ENCODE measurements at places on chromosomes 2 and 18.

DNA sequence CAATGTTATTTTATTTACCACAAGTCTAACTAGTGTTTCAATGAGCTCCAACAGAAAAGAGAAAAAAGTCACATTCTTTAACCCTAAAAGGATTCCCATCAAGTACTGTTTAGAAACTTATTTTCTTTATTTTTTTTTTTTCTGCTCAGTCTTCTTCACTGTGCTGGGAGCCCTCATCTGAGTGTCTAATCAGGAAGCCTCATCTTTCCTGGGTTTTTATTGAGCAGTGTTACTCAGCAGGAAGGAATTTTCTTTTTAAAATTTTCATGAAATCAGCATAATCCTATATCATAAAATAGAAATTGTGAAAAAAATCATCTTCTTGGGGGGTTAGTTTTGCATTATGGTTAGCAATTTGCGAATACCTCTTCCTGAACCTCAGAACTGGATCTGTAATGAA lies 453.8 kb downstream of the CDH2 start:
- no peak for DNase-seq

DNA sequence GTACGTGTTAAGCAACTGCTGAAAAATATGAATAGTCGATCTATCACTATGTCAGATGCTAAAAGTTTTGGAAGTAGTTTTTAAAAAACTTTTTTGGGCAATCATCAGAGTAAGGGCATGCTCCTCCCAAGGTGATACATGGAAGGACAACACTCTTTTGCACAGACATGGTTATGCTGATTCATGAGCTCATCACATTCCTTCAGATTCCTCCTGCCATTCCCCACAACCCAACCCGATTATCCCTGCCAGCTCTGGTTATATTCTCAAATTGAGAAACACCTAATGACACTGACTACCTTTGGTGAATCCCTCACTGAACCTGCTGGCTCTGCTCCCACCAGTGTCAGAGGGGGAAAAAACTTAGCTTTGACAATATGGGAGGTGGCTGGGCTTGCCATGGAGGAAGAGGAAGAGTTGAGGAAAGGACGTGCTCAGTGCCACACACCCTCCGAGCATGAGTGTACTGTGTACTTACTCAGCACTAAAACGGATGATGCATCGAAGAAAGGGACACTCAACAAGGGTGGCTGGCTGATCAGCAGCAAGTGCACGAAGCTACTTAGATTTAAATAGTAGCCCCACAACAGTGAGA lies 83.9 kb upstream of the RNU4ATAC start:
- no peak for DNase-seq

DNA sequence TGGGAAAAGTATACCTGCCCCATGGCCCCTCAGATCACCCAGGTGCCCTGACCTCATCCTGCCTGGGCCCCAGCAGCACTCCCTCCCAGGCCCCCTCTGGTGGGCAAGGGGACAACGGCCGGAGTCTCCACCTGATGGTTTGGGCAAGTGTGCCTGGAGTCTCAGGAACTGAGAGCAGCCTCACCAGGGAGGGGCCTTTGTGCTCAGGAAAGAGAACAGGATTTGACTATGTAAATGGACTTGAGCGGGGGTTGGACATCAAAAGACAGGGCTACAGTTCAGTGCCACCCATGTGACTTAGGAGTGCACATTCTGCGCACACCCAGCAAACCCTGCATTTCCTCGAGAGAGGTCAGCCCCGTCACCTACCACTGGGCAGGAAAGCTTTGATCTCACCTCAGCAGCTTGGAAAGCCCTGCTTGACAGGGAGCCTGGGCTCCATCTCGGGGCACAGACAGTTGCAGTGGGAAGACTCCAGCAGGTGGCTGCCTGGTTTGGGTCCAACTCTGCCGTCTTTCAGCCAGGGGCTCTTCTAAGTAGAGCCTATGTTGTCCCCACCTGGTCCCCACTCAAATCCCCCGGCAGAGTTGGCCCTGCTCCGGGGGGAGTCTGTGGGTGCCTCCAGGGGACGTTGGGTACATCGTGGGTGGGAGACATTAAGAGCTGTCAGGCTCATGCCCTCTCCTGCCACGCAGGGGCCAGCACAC lies 3.3 kb downstream of the INPP5D start:
- DNase-seq, result peak; percentile 31

DNA sequence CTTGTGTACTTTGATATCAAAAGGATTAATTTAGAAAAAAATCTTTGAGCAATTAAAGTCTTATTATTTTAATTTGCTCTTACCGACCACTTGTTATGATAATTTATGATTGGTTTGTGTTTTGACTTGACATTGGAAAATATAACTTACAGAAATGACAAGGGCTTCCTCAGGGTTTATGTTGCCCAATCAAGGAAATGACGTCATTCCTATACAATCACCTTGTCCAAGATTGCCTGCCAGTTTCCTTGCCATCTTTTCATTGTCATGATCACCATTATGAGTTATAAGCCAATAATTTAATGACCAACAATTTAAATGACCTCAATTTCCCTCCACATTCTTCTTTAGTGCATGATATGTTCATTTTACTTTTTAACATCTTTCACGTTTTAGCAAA lies 351.8 kb upstream of the TMEFF2 start:
- no peak for DNase-seq

GRCh38 chr2:11695576-11695975 lies 25.6 kb upstream of the NTSR2 start:
- DNase-seq, result no peak

DNA sequence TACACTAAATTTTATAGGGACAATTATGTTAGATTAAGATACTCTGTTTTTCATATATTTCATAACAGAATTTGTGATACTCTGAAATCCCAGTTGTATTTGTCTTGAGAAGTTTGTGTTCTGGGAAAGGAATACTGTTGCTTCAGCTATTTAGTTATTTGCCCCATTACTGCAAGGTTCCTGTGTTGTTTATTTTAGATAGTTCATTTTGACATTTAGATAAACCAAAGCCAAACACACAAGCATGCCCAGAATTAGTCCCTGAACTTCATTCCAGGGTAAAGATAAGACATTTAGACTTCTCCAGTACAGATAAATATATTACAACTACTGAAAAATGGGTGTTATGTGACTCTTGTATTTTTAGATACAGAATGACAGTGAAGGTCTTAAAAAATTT lies 74.7 kb downstream of the BMPR2 start:
- DNase-seq, result no peak

- no peak for DNase-seq
Observed at GRCh38 chr2:148885209-148885608, 10.2 kb downstream of the KIF5C start.

DNA sequence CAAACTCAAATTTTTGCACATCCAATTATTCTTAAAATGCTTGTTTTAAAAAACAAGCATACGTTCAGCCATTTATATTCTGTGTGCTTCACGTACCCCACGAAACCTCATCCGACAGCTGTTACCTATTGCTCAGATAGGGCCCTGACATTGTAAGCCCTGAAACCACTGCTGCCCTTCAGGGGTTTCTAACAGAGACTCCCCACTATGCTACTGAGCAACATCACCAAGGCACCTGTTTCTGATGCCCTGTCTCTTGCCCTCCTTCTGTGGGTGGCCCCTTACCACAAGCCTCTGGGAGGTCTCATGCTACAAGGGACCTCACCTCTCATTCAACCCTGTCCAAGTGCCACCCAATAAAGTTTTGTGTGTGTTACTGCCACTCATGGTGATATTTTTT lies 18.5 kb upstream of the CNGA3 start:
- DNase-seq, result no peak

GRCh38 chr2:215644233-215644897 lies 208.5 kb upstream of the FN1 start:
- no peak for DNase-seq

DNA sequence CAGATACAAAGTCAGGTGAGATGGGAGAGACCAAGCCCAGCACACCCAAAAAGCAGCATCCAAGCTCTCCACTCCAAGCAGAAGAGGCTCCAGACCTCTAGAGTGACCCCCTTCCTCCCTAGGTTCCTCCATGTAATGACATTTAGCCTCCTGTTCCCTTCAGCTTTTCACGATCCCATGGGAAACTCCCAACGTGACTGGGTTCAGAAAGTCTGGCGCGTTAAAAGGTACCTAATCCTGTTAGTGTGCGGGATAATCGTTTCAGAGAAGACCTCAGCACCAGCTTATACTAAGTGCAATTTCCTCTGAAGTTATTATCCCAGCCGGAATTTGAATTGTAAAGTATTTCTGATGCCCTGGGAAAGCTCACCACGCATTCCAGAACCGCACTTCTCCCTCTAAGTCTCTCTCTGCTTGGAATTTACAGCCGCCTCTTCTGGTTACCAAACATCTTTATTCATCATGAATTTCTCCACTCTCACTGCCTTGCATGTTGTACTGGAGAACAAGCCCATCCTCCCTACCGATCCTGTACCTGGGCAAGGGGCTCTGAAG lies 46.9 kb downstream of the CCBE1 start:
- peak; percentile 29 for DNase-seq

- no peak for DNase-seq
Observed at GRCh38 chr2:55917117-55917516, 6.5 kb downstream of the EFEMP1 start.

GRCh38 chr2:189579585-189580186 lies 900 bp downstream of the SLC40A1 start:
- DNase-seq, result no peak

GRCh38 chr2:189866296-189866695 lies 82.0 kb downstream of the PMS1 start:
- DNase-seq, result no peak

DNA sequence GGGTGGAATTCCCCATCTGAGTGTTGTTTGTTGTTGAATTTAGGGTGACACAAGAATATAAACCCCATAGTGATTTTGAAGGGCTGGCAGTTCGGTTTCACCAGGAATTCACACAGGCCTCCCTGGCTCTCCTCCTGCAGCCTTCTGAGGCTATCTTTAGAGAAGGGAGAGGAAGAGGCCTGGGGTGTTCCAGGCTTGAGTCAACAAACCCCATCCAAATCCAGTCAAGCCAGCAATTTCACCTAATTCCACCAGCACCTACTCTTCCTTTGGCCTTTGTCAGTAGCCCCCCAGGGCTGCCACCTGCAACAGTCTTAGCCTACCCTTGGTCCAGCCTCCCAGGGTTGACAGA lies 32.0 kb downstream of the MARCHF4 start:
- no peak for DNase-seq

- no peak for DNase-seq
Observed at GRCh38 chr2:84846041-84846663, 34.7 kb downstream of the TRABD2A start.

GRCh38 chr18:7616661-7617060 lies 49.5 kb downstream of the PTPRM start:
- no peak for DNase-seq

GRCh38 chr18:64438178-64438577 lies 289.3 kb upstream of the LINC00305 start:
- no peak for DNase-seq

DNA sequence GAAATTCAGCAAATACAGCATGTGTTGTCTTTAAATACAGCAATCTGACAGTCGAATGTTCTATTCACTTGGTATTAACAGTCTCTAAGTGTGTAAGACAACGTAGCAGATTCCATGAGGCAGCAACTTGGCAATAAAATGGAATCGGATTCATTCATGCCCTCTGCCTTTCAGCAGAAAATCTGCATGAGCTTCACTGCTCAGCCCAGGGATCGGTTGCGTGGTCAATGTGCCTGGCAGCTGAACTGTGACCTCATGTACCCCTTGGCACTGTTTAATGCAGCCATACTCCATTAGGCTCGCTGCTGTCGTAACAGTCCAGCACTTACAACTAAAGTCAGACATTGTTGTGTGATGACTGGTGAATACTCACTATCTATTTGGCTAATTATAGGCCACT lies 17.7 kb upstream of the RGPD4 start:
- DNase-seq, result no peak

- DNase-seq, result no peak
Observed at GRCh38 chr18:445055-445454, 55.4 kb downstream of the COLEC12 start.

DNA sequence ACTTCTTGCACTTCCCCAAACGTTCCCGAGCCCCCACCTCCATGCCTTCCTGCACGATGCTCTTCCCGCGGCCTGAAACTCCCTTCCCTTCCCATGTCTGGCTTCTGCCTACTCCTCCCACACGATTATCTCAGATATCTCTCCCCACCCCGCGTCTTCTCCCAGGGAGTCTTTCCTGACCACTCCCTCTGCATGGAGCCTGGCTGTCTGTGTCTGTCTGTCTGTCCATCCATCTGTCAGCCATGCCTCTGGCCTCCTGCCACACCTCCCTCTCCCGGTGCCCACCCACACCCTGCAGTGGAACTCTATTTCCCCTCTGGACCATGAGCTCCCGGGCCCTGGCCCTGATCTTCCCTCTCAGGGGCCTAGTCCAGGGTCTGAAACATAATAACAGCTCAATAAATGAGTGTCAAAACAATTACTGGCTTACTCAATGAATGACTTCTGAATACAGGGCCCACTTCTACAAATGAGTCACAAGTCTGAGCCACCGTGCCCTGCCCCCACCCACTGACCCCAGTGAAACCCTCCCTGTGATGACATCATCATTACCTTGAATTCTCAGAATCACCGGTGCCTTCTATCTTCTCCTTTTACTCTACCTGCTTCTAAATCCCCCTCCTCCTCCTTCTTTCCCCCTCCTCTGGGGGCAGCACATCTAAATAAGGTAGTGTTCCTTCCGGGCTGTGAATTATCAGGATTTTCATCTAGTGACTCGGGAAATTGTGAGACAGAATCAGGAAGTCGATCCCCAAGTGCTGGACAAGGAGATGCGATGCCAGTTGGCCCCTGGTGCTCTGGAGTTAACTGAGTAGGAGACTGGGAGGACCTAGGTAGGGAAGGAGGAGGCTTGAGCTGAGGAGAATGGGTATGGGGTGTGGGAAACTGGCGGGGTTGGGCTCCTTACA lies 46.1 kb upstream of the PLB1 start:
- no peak for DNase-seq

GRCh38 chr2:200086911-200087310 lies 131.5 kb downstream of the MAIP1 start:
- DNase-seq, result no peak

- DNase-seq, result no peak
Observed at GRCh38 chr2:53452957-53453748, 314.5 kb upstream of the CHAC2 start.

DNA sequence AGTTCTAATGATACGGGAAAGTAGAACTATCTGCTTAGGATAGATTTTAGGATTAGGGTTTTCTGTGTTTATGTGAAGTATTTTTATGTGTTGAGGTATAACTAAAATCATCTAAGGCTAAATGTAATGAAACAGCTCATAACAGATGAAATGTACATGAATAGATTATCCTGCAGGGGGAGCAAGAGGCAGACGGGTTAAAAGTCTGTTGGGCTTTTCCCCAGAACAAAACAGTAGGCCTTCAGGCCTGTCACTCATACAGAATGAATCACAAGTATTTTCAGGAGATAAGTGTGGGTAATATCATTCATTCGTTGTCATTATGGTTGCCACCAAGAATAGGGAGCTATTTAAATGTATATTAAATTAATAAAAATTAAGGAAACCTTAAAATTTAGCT lies 107.9 kb upstream of the IL1R2 start:
- DNase-seq, result peak; percentile 54

DNA sequence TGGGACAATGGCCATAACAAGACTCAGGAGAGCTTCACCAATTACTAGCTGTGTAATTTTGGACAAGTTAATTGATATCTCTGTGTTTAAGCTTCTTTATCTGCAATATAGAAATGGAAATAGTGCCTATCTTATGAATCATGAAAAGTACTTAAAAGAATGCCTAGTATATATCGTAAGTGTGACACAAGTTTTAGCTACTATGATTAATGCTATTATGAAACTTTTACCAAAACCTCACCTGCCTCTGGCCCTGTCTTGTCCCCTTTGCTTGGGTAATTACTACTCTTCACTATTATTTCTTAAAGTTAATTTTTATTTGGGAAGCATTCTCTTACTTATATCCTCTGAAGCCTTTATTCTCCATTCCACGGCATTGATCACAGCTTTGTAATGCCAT lies 75.0 kb upstream of the NETO1 start:
- no peak for DNase-seq

All from neural progenitor cell (in vitro differentiated cells).